Activated gamma-delta T cell treated with Interleukin-2 at 50 U/mL for 16 hours (primary cell): ENCODE measurements at places on chromosomes 7 and 10.
A peak's percentile ranks its signal among the peaks of the same experiment; 100 is the strongest.

- DNase-seq: peak; percentile 72
These were observed 116.6 kb downstream of the KLF6 start for GRCh38 chr10:3668276-3668965.

DNA sequence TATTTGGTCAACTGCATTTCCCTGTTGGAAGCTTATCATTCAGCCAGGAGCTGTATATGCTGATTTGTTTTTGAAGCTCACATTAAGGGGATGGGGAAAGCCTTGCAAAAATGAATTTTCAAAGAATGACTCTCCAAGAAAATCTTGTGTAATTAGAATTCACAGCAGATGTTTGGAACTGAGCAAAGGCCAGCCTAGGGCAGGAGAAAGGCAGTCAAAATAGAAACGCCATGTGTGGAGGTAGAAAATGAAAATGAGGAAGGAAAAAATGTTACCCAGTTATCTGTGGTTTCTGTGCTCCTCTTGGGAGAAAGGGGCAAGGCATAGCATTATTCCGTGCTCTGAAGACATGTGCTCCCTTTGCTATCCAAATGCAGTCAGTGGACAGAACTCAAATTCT is 93.5 kb downstream of the NRP1 start:
- no peak for DNase-seq

GRCh38 chr7:137694405-137694804 is 152.4 kb downstream of the DGKI start:
- no peak for DNase-seq

GRCh38 chr7:139990571-139991268 is 72.0 kb downstream of the PARP12 start:
- DNase-seq: no peak

DNA sequence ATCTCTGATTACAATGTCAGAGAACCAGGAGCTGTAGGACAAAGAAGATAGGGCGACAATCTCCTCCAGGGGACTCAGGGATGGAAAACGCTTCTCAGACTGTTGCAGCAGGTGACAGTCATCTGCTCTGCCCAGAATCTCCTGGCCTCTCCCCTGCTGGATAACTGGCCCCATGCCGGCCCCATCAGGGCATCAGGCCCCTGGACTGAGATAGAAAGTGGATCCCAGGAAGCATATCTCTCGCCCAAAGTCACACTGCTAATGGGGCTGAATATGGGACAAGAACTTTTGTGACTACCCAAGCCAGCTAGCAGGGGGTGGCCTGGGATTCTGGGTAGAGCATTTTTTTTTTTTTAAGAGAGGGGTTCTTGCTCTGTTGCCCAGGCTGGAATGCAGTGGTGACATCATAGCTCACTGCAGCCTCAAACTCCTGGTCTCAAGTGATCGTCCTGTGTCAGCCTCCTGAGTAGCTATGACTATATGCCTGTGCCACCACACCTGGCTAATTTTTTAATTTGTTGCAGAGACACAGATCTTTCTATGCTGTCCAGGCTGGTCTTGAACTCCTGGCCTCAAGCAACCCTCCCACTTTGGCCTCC is 20.5 kb upstream of the MLXIPL start:
- DNase-seq: no peak

GRCh38 chr7:92661651-92662050 is 71.5 kb upstream of the FAM133B start:
- no peak for DNase-seq

DNA sequence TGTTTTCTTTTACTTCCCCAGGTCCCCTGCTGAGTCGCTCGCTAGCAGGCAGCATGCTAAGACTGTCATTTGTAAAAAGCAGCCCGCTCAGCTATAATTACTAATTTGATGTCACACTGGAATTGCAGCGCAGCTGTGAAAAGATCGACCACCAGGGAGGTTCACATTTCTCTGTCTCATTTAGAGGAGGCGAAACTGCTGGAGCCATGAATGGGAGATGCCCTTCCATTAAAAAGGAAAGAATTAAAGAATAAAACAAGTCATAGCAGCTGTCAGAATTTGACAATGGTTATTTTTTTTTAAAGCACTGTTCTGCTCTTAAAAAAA is 153.5 kb downstream of the PIP4K2A start:
- DNase-seq: no peak

DNA sequence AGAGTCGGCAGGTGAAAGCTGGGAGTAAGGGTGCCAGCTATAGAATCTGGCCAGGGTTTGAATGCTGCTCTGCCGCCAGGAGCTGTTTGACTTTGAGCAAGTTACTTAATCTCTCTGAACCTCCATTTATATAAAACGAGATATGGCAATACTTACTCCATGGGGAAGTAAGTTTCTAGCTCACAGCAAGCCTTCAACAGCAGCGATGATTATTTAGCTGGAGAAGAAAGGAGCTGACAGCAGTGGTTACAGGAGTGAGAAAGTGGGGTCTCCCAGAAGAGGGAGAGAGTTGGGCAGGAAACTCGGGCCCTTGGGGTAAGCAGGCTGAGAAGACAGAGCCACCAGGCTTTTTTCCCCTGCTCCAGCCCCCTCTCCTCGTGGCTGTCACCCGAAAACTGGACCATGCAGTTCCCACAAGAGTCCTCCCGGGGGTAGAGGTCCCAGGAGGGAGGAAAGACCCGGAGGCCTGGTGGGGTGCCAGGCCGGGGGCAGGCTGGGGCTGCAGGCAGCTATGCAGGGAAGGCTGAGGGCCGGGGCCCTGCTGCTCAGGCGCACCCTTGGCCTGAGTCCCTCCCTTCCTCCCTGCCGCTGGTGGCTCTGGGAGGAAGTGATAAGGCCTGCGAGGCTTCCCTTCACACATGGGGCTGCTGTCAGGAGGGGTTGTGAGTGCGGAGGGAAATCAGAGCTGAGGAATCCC is 3.5 kb downstream of the NOS3 start:
- no peak for DNase-seq

- no peak for DNase-seq
These were observed 250.5 kb downstream of the SDK1 start for GRCh38 chr7:3551536-3551935.

DNA sequence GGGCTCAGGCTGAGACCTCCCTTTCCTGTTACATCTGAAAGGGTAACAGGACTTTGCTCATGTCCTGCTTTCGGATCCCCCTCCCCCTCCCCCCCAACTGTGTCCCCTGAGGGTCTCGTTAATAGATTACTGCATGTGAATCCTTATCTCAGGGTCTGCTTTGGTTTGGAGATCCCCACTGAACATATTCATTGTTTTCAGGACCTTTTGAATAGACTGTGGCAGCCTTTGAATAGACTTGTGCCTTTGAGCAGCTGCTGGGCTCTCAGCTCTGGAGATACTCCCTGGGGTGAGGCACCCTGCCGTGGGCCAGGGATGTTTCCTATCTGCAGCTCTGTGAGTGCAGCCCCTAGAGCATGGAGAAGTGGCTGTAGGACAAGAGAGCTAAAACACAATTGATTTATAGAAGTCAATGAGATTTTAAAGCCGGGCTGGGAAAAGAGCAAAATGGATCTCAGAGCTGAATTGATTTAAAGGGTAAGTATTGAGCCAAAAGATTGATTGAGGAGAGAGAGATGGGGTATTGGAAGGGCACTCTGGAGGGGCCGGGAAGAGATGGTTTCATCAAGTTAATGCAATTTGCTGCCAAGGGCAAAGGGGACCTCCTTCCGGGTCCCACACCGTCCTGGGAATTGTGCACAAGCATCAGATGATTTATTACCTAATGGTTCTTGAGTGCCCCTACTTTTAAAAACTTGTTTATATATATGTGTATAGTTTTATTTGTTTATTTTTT is 9.9 kb downstream of the ARHGAP22 start:
- no peak for DNase-seq

- DNase-seq: no peak
These were observed 43.1 kb upstream of the KDM7A start for GRCh38 chr7:140219672-140220524.

- DNase-seq: peak; percentile 35
These were observed 1.9 kb downstream of the ACSL5 start for GRCh38 chr10:112375721-112376395.

DNA sequence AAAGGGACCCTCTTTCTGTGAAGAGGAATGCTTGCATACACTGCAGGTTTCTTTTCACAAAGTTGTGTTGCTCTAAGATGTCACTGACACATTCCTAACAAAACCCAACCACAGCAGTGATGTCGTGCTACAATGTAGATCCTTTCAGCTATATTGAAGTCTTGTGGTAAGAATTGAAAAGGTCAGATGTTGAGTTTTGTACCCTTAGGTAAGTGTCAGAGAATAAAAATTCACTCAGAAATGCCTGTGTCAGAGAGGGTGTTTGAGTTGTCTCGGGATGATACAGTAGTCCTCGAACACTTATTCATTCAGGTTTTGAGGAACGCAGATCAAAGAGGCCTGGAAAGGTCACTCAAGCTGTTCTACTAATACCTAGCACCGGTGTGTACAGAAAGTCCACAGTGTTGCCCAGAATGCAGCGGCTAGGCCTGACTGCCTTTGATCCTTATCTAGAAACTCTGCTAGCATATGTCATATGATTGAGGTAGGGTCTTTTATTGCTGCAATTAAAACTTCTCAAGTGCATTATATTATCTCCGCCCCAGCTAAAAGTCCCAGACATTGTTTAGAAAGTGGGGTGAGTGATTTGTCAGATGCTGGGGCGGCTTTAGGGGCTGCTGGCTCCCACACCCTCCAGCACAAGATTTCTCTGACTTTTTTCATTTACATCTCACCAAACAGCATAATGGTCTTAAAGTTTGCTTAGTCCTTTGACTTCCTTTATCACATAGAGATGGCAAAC is 26.0 kb downstream of the RNF32 start:
- no peak for DNase-seq

- no peak for DNase-seq
These were observed 1.0 kb upstream of the ENO4 start for GRCh38 chr10:116848032-116848943.

DNA sequence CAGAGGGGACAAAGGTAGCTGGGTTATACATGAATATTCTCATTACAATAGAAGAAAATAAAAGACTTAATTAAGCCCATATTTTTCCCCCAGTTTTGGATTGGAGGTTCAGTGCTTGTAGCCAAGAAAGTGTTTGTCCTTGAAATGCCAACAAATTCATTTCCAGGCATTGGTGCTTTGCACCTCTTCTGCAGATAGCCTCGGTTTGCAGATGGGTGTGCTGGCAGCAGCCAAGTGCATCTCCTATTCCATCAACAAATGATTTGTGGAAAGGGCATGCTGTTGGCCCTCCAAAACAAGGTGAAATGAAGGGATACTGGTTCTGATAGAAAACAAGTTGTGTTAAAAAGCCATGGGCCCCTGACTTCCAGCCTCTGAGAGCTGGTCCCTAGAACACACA is 187.3 kb downstream of the DPY19L1 start:
- DNase-seq: no peak

GRCh38 chr7:18459484-18460245 is 35.9 kb upstream of the HDAC9 start:
- DNase-seq: no peak

DNA sequence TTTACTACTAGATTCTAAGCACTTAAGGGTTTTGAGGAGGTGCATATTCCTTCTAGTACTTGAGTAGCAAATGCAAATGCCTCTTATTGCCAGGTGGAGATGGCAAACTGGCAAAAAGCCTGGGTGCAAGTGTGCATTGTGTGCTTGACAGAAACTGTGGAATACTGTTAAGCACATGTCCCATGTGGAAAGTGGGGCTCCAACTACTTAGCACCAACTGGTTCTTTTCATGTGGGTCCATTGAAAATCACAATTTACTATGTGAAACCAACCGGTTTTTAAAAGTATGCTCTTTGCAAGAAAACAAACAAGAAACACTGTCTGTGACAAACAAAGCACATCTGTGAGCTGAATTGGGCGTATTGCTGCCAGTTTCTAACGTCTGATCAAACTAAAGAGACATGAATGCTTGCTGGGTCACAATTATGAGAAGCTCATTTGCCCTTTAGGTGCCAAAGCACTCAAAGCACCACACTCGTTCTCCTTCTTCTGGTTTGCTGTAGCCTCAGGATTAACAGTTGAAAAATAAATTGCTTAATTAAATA is 197.4 kb downstream of the SEMA3E start:
- no peak for DNase-seq

DNA sequence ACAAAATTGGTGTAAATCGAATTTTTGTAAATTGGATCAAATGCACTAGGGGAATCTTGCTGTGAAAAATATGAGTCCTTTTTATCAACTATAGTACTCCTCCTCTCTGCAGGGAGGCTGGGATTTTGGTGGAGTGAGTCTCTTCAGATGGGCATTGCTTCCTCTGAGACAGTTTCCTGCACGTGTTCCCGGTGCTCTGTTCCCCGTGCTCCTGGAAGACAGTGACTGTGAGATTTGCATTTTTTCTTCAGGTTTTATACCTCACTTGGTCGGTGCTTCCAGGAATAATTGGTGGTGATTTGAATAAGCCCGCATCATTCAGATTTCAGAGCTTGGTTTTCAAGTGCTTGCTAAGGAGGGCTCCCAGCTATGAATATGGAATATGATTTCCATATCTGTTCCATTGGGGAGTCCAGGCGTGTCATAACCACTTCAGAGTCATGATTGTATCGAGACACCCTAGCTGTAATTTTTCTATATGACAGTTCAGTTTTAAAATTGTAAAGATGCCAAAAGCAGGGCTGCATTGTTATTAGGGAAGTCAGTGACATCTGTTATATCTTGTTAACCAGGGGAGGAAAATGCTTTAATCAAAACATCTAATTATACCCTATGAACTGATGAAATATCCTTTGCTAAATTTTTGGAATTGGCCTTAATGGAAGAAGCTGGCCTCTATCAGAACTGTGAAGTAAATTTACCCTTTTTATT is 12.3 kb downstream of the AUTS2 start:
- DNase-seq: no peak

- DNase-seq: no peak
These were observed 10.4 kb upstream of the GPR26 start for GRCh38 chr10:123655751-123656150.

DNA sequence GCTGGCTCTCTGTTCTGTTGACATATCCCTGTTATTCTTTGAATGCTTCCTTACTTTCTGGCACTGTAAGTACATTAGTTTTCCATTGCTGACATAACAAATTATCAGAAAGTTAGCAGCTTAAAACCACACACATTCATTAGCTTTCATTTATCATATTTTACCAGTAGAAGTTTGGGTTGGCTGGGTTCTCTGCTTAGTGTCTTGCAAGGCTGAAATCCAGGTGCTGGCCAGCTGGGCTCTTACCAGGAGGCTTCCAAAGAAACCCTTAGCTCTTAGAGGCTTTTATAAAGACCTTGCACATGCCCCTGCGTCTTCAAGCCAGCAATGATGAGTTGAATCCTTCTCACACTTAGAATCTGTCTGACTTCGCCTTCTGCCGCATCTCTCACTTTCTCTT is 160.6 kb downstream of the MLLT10 start:
- no peak for DNase-seq

DNA sequence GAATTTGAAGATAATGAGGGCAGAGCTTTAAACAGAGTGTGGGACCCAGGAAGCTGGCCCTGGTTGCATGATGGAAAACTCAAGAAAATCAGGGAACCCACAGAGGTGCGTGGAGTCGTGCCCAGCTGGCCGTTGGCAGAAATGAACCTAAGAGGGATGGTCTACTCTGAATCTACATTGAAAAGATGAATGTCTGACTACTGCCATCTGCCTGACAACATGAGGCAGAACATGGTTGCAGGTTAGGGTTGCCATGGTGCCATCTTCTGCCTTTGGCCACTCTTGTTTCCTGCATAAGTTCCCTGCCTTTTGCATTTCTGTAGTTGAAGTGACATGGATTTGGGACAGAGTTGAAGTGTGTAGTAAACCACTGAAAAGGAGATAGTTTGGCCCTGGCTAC is 138.5 kb upstream of the COBL start:
- no peak for DNase-seq

- DNase-seq: no peak
These were observed 713 bp downstream of the LZTS2 start for GRCh38 chr10:101000127-101000914.

- no peak for DNase-seq
These were observed 6.0 kb downstream of the NODAL start for GRCh38 chr10:70435241-70436085.
